Brain (organoid and tissue), 16 donors: ENCODE measurements at places on chromosomes 7 and 10. TPM values are rescaled to one million over a fixed set of nuclear protein-coding genes. Genes with fewer than 3 reads are reported as not detected.

GRCh38 chr10:103254538-103255325, 9.0 kb downstream of the RPEL1 start:
- no peak for DNase-seq

- no peak for DNase-seq
Measured at GRCh38 chr7:84510505-84510904, 315.9 kb upstream of the SEMA3A start.

- no peak for DNase-seq
Measured at GRCh38 chr7:158166386-158167340, 421.0 kb downstream of the PTPRN2 start.

GRCh38 chr7:94897541-94897940, 9.9 kb upstream of the PPP1R9A start:
- DNase-seq, result peak; percentile 56

DNA sequence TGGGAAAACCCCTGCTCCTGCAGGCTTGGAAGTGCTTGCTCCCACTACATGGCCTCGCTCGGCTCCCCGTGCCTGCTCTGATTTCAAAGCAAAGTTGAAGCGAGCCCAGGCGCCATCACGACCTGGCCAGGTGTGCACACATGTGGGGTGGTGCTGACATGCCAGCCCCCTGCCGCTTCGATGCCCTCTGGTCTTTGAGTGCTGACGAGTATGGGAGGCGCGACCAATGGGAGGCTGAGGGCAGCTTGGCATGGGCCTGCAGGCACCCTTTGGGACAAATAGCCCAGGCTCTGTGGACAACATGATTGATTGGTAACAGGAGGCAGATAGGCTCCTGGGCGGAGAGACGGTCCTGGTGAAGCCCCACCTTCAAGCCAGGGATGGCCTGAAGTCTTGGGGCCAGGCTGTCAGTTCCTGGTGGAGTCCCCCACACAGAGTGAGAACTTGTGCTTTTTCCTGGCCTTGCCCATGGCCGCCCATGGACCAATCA, 252.4 kb upstream of the SEMA3A start:
- no peak for DNase-seq

DNA sequence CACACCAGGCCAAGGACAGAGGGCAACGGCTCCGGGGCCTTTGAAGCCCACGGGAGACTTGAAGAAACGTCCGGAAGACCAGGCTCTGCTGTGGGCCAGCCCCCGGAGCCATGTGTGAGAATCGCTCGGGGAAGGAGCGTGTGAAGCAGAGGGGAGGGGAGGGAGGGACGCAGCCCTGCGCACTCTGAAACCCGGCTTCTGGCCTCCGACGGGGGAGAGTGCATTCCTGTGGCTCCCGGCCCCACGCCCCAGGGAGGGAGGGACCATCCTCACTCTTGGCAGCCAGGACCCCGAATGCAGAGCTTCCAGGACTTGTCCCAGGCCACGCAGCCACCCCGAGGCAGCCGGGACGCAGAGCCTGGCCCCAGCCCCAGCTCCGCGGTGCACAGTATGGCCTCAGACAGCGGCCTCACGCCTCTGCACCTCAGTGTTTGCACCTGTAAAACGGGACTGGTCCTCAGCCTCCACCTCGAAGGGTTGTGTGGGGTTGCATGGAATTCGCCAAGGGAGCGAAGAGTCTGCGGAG, 67.4 kb downstream of the PDGFA start:
- DNase-seq, result peak; percentile 28

- no peak for DNase-seq
Measured at GRCh38 chr7:158463317-158463716, 124.3 kb downstream of the PTPRN2 start.

GRCh38 chr7:24882989-24883621, 96.9 kb downstream of the OSBPL3 start:
- peak; percentile 36 for DNase-seq

DNA sequence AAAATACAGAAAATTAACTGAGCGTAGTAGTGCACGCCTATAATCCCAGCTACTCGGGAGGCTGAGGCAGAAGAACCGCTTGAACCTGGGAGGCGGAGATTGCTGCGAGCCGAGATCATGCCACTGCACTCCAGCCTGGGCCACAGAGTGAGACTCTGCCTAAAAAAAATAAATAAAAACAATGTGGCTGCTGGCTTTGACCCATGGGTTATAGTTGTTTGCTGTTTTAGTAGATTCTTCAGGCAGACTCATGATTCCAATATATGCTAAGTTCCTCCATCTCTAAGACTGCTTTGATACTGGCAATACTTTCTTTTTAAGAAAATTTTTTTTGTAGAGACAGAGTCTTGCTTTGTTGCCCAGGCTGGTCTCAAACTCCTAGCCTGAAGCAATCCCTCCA, 8.4 kb downstream of the OLAH start:
- no peak for DNase-seq

DNA sequence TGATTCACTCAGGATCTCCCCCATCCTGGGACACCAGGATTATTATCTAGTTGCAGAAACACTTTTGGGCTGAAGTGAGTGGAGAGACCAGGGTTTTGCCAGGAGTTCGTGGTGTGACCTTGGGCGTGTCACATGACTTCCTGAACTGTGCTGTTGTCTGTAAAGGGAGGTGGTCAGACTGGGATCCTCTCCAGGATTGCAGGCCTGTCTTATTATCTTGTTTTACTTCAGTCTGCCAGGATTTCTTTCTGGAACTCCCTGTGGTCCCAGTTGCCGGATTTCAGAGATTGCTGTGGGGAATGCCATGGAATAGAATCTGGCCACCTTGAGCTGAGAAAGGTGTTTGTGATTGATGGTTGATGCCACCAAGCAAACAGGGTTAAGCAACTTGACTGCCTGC, 35.8 kb downstream of the CRCP start:
- DNase-seq, result no peak

GRCh38 chr10:132943791-132944404, 1.5 kb upstream of the CFAP46 start:
- no peak for DNase-seq

DNA sequence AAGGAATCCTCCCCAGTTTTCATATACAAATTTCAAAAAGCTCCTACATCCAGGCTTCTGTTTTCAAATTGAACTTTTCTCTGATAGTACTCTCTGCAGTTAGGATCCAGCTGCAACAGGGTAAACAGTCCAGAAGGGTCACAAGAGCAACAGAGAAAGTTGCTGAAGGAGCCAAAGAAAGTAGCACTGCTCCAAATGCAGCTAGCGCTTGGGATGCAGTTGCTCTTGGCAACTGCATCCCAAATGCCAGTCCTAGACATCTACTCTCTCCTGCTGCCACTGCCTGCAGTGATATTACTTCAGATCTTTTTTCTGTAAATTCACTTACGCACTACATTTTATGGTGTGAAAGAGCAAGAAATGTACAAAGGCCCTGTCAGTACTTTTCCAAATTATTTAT, 14.6 kb downstream of the GPR37 start:
- DNase-seq, result peak; percentile 49

GRCh38 chr7:48710995-48711394, 213.4 kb upstream of the CDC14C start:
- DNase-seq, result no peak

The THAP5 gene
- polyA plus RNA-seq, result 7.6 TPM

The AFAP1L2 gene
- polyA plus RNA-seq, result 7.5 TPM

The TMEM213 gene
- polyA plus RNA-seq, result not detected

The MPP7 gene
- polyA plus RNA-seq, result 0.41 TPM

The CHST15 gene
- 6.0 TPM for polyA plus RNA-seq

The ERVW-1 gene
- polyA plus RNA-seq, result not detected
